ENCODE measurements at places on chromosomes 16 and 17.

- DNase-seq = no peak
Observed at GRCh38 chr17:59512844-59513385, 52.5 kb upstream of the DHX40 start.

GRCh38 chr17:40501499-40501911, at the start of gene TNS4:
Gene TNS4 (minus strand): TSS chr17:40501623. CDS start chr17:40496425, 5,198 bp downstream.
- no peak for DNase-seq

DNA sequence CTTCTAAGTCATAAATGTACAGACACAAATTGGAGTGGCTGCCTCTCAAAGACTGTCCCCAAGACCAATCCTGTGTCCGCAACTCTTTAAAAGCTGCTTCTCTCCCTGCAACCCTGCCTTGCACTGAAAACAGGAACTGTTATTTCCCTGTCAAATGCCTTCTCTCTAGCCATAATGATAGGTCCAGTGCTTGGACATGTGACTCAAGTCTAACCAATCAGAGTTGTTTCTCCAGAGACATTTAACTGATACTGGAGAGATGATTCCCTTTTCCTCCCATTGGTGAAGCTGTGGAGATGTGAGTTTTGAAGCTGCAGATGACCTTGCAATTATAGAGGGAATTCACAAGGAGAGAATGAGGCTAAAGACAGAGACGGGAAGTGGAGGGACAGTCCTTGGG, 253.3 kb upstream of the CDH5 start:
- no peak for DNase-seq

DNA sequence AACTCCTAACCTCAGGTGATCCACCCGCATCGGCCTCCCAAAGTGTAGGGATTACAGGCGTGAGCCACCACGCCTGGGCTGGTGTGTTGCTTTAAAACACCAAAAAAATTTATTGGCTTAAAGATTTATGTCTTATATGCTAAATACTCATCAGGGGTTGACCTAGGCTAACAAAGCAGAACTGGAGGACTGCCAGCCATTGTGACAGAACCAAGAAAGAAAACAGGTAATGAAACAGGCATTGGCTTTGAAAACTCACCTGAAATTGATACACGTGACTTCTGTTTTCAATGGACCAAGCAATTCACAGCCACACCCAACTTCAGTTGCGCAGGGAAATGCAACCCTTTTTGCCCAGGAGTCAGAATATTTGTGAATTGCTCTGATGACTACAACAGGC, 4.9 kb upstream of the PHAF1 start:
- DNase-seq = no peak

DNA sequence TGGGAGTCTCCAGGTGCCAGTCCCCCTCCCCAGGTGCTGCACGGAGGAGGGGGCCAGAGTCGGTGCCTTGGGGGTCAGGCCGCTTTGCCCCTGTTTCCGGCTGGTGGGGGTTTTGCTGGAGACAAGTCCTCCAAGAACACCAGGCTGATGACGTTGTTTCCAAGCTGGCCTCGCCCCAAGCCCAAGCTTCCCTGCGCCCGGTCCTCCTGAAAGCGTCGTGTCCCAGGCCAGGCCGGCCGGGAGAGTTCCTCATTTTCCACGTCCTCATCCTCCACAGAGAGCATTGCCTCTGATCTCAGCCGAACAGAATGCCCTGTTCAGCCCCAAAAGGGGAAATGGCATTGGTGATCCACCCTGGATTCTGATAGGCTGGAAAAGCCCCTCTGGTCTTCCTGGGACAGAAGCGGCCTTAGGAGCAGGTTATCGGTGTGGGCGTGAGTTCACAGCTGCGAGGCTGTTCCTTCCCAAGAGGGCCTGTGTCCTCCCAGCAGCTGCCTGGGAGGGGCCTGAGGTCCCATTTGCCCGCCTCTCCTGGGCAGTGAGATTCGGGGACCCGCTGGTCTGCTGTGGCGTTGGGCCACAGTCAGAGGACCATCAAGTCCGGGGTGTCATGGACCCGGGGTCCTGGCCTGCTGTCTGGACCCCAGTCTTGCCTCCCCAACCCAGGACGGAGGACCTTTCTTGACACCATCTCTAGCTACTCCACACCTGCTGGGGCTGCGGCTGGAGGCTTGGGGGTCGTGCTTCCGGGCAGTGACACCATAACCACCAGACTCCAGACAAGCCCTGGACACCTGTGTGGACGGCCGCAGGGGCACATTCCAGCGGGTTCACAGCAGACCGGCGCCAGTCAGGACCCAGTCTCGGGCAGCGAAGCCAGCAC, 7.1 kb downstream of the SOX8 start:
- no peak for DNase-seq

DNA sequence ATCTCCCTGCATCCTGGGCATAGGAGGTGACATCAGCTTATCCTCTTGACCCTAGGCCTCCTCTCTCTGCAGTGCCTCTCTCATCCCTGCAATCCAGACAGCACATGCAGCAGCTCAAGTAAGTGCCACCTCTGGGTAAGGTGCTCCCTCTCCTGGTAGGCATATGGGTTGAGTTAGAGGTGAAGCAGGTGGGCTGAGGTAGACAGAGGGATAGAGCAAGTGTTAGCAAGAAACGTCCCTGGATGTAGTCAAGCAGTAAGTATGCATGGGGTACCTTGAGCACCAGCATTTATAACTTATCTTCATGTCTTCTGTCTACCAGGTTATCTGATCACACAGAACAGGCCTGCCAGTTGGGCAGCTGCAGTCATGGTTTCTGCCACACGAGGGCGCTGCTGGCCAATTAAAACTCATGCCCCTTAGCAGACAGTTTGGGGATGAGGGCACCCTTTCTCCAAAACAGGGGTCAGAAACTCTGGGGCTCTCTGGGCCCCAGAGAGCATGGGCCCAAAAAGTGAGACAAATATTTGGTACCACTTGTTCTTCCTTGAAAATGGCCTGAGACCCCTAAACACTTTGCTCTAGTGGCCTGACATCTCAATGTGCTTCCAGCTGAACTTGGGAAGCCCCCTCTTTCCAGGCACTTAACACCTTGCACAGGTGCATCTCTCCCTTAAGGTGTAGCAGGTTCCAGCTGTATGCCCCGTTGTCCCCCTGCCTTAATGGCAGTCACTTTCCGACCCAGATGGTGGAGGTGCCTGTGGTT, 59.8 kb downstream of the NEUROD2 start:
- DNase-seq = peak; percentile 81

DNA sequence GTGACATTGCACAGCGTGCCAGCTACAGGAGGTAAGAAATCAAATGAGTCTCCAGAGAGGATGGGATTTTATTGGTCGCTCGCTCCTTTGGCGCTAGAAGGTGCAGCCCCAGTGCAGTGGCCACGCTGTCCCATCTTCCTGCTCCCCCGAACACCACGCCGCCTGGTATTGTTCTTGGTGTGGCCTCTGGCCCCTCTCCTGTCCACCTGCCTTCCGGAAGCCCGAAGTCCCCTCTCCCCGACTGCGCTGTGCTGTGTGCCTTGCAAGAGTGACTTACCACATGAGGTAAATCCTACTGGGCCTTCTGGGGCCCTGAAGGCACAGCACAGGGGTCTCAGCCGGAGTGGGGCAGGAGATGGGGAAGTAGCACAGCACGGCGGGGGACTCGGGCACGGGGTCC, 58.2 kb downstream of the MARCHF10 start:
- DNase-seq = no peak

DNA sequence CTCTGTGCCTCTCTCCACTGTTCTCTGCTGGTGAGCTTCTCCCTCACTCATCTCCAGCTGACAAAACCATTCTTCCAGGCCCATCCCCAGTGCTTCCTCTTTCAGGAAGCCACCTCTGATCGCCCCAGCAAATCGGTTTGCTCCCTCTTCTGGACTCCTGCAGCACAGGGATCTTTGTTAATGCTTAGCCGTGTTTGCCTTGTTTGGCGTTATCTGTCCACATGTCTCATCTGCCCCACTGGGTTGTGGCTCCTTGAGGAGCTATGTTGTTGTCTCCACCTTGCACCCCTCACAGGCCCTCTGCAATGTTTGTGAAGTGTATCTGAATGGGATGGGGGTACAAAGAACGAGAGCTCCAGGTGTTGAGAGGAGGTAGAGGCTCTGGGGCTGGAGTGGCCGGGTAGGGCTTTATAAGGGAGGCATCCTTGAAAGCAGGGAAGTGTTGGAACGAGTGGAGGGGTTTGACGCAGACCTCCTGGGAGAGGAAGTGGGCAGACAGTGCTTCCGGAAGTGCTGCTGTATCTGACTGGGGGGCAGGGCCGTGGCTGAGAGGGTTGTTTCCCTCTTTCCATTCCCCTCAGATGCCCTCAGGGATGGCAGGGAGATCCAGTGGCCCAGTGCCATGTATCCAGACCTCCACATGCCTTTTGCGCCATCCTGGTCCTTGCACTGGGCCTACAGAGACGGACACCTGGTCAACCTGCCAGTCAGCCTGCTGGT, 27.8 kb downstream of the CASKIN2 start:
- DNase-seq = no peak

All from neural crest cell (in vitro differentiated cells).